ENCODE measurements at places on chromosomes 7 and 10.

DNA sequence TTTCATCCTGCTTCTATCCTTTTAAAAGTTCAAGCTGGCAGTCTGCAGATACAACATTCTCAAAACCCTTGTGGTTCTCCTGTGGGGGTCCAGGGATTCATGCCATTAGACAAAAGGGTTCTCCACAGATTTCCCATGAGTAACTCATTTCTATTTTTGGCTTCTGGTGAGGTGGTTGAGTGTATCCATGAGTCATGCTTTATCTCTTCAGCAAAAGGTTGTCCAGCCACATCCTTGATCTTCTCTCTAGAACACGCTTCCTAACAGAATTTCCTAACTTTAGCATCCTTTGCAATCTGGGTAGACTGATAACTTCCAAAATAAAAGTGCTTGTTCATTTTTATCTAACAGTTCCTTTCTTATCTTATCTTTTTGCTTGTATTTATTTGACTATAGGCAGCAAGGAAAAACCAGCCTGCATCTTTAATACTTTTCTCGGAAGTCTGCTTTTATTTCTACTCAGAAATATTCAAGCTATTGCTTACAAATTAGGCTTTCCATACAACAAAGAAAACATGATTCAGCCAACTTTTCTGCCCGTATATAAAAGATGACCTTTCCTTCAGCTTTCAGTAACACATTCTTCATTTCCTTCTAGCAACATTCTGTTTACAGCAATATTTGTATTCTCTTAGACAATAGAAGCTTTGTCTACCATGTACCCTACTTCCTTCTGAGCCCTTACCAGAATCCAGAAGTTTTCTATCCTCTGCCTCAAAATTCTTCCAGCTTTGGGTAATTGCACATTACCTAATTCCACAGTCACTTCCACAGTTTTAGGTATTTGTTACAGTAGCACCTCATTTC, 79.3 kb upstream of the IL6 start:
- peak; percentile 74 for DNase-seq

- no peak for DNase-seq
Observed at GRCh38 chr10:88227342-88228018, 355.6 kb downstream of the RNLS start.

DNA sequence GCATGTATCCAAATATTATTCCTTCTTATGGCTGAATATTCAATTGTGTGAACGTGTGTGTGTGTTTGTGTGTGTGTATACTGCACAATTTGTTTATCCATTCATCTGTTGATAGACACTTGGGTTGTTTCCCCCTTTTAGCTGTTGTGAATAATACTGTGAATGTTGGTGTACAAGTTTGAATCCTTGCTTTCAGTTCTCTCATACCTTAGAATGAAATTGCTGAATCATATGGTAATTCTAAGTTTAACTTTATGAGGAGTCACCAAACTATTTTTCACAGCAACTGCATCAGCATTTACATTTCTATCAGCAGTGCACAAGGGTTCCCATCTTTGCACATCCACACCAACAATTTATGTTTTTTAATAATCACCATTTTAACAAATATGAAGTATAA, 86.9 kb upstream of the GATAD1 start:
- DNase-seq: no peak

GRCh38 chr7:132760866-132761265, 184.6 kb upstream of the PLXNA4 start:
- no peak for DNase-seq

DNA sequence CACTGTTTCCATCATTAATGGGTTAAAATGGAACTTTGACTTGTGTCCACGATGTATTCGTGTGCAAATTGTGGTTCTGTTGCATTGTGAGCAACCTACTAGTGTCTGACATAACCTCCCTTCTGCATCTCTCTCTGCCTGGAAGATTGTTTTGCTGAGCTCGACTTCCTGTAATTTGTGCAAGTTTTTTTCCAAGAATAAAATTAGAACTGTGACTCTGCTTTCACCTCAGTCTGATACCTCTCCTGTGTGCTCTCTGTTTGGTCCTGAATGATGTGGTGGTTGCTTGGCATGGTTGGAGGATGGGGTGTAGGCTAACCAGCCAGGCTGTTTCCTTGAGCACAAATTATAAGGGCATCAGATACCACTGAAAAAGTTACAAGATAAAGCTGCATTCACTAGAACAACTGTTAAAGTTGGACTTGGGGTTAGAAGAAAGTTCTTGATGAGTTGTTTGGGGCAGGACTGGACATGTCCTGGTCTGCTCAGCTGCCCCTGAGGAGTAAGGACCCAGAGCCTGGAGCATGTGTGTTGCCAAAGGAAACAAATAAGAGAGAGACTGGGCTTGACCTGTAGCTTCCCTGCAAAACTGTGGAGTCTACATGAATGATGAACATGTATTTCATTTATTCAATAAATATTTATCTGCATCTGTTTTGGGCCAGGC, 1.9 kb upstream of the VOPP1 start:
- peak; percentile 74 for DNase-seq

DNA sequence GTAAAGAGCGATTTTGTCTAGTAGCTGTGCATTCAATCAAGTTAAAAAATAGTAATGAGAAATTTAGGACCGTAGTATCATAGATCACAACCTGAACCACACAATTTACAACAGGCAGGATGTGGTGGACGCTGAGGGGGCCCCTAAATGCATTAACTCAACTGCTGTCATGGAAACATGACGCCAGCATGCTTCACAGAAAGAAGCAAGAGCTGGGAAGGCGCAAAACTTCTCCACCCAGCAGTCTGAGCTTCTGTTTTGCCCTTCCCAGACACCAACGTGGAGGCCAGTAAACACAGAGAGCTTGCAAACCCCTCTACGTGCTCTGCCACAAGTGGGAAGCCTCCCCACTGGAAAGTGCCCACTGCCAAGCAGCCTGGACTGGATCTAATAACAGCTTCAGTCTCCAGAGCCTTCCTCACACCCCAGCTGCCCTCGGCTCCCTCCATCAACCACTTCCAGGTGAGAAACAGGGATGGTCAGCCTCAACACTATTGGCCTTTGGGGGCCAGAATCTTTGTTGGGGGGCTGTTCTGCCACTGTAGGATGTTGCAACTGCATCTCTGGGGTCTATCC, 151.8 kb downstream of the SFMBT2 start:
- no peak for DNase-seq

GRCh38 chr7:151459726-151460473, 20.0 kb upstream of the CRYGN start:
- peak; percentile 86 for DNase-seq

GRCh38 chr7:95229301-95229700, 95.0 kb downstream of the PON1 start:
- DNase-seq: no peak

Data from endothelial cell of umbilical vein (primary cell).